Neuronal stem cell (in vitro differentiated cells): ENCODE measurements at places on chromosomes 5 and 9.

DNA sequence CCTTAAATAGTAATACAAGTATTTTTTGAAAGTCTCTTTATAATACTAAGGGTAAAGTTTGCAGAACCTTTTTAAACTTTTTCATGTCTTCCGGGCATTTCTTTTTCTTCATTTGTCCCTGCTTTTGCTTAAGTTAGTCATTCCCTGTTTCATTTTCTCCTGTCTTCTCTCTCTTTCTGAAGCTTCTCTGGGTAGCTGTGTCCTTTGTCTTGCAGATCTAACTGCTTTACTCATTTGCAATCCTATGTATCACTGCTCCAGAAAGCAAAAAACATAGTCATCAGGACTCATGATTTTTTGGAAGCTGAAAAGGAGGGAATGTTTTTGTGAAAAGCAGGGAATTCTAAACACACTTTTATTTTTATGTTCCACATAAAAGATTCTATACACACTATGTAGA lies 301.7 kb downstream of the MRPS30 start:
- DNase-seq: no peak

GRCh38 chr5:151080613-151081430 lies at the start of gene TNIP1:
Gene TNIP1, minus strand, starts transcription at chr5:151081034. Its CDS starts 15,939 bp downstream, at chr5:151065095.
- peak; percentile 68 for DNase-seq

DNA sequence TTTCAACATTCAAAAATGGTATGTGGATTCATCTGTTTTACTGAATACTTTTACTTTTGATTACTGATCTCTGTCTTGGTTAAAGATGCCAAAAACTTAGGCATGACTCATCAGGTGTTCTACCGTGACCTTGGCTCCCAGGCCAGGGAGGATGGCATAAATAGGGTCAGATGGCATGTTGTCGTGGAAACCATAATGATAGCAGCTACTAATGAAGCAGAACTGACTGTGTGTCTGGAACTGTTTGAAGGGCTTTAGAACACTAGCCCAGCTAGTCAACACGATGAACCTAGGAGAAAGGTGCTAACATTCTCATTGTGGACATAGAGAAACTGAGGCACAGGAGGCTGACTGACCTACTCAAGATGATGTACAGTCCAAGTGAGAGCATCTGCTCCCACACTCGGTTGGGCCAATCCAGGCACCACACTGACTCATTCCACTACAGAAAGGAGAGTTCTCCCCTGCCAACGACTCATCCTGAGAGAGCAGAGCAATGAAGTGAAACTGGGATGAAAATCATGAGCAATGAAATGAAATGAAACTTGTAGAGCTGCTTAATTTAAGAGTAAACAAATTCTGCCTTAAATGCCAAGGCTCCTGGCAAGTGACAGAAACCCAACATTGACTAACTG lies 116.0 kb downstream of the TENT4A start:
- no peak for DNase-seq

DNA sequence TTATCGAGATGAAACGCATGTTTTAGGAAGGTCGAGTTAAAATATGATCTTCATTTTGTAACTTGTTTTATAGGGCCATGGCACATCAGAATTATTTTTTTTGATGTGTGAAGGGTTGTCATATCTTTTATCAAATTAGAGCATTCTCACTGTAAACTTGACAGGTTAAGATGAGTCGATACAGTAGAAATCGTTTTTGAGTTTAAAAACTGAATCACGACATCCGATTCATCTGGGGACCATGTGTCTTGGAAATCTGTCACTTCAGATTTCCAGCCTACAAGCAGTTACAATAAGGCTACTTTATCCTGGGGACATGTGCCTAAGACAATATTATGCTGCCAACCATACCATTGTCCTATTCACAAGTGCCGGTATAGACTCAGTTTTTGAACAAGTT lies 136.2 kb downstream of the ALDH1A1 start:
- DNase-seq: no peak

GRCh38 chr9:133277467-133277866 lies 2.5 kb upstream of the ABO start:
- DNase-seq: no peak

- DNase-seq: no peak
Measured at GRCh38 chr9:70156729-70157128, 102.0 kb upstream of the SMC5 start.

GRCh38 chr5:10700516-10700915 lies 60.5 kb downstream of the DAP start:
- DNase-seq: no peak

GRCh38 chr5:131488463-131488862 lies 146.6 kb downstream of the RAPGEF6 start:
- no peak for DNase-seq
